ENCODE measurements at places on chromosomes 1 and 21.

DNA sequence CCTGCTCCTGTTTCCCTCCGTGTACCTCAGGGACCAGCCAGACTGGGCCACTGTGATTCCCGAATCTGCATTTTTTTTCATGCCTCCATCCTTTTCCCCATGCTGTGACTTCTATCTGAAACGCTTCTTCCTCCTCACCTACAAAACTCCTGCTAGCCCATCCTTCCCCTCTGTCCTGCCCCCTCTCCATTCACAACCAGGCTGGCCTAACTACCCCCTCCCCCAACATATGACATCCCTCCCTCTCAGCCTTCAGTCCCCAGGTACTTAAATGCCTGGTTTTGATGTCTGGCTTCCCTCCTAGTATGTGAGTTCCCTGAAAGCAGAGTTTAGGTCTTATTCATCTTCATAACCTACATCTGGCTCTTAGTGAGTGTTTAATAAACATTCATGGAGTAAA, 82.7 kb downstream of the TAS1R2 start:
- no peak for DNase-seq

DNA sequence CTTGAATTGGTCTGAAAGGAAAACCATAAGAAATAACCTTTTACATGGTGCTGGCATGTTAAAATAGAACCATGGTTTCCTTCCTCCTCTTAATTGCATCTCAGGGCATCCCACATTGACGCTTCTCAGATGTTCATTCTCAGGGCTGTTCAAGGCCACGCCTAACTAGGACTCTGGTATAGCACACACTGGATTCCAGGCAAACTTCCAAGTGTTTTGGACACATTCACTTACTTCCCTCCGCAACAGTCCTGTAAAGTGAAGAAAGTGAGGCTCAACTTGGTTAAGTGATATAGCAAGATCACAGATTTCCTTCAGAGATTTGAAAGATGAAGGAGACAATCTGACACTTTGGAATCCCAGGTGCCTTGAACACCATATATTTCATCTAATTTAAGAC, 244.8 kb downstream of the DUSP10 start:
- no peak for DNase-seq

DNA sequence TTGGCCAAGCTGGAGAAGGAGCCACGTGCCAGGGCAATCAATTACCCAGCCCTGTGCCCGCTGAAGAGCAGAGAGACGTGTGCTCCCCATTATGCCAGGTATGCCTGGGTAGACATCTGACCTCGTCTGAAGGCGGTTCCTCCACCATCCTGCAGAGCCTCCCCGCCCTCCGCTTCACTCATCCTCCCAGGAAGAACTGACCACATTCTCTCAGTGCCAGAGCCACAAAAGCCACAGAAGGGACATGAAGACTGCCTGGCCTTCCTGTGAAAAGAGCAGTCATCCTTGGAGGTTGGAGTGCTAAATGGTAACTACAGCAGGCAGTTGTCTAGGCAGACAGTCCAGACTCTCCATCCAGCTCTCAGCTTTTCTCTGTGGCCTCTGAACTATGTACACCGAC, 12.0 kb downstream of the SYT2 start:
- no peak for DNase-seq

DNA sequence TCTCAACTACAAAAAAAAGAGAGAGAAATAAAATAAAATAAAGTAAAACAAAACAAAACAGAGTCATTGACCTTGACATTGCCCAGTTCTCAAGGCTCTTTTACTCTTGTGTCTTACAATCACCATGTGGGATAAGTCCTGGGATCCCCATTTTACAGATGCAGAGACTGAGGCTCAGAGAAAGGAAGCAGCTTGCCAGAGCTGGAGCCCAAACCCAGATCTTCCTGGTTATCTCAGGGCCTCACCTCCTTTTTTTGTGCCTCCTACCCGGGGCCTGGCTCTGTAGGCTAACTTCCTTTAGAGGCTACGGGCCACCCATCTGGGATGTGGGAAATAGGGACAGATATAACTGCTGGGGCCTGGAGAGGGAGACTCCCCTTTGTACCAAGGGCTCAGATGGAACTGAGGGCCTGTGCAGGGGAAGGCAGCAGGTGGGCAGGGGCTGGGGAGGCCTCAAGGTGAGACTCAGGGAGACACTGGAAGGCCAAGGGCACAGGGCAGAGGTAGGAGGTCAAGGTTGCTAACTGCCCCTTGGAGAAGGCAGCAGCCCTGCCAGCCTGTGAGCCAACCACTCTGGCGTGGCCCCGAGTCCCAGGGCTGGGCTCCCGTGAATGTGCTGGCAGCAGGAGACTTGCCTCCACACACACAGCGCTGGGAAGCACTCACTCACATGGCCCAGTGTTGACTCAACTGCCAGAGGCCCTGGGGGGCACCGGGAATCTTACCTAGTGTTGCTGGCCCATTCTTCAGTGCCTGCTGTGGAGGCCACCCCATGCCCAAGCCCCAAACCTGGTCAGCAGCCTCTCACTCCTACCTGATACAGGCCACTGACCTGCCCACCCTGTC, 6.5 kb upstream of the ECE1 start:
- no peak for DNase-seq

DNA sequence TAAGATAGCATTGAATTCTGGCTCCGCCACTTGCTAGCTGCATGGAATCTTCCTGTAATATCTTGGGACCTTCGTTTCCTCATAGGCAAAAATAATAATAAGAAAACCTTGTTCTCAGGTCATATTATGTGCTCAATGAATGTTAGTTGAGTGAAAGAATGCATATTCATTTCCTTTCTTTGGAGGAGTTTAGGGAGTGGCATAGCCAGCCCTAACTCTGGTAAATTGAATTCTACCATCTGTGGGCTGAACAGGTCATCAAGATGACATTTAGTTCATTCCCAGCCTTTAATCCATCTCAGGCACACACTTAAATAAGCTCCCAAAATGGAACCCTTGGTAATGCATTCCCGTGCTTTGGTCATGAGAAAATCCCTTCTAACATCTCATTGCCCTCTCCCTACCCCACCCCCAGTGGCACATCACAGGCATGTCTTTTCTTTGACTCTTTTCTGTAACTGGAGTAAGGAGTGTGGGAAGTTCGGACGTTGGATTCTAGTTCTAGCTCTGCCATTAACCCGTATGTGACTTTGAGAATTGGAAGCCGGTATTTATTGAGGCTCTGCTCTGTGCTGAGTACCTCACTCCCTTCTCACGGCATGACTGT, 13.2 kb upstream of the MYOG start:
- no peak for DNase-seq

- peak; percentile 59 for DNase-seq
These were observed 53.1 kb downstream of the DOP1B start for GRCh38 chr21:36209626-36210171.

DNA sequence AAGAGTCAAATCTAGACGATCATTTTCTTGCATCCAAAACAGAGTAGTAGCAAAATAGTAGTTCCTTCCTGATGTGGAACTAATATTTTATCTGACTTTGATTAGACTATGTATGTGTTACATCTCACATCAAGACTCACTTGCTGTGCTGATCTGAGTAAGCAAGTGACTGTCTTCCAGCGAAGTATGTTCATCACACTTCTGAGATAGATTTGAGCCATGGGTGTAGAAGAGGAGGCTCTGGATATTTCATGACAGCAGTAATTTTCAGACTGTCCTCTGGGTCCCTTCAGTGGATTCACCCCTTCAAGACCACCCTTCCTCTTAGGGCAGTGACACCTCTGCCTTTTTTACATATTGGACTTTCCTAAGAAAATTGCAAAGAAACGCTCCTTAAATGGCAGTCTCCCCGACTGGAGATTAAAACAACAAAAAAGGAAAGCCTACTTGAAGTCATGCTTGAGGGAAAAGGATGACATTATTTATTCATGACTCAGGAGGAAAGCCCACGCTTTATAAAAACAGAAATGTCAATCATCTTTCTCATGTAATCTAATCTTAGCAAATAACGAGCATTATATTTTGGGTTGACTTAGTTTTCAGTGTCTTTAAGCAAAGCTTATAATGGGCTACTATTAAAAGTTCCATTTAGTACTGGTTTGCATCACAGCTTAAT, 22.8 kb downstream of the ATP1B1 start:
- no peak for DNase-seq

GRCh38 chr1:59332983-59333382, 36.1 kb downstream of the FGGY start:
- DNase-seq: no peak

DNA sequence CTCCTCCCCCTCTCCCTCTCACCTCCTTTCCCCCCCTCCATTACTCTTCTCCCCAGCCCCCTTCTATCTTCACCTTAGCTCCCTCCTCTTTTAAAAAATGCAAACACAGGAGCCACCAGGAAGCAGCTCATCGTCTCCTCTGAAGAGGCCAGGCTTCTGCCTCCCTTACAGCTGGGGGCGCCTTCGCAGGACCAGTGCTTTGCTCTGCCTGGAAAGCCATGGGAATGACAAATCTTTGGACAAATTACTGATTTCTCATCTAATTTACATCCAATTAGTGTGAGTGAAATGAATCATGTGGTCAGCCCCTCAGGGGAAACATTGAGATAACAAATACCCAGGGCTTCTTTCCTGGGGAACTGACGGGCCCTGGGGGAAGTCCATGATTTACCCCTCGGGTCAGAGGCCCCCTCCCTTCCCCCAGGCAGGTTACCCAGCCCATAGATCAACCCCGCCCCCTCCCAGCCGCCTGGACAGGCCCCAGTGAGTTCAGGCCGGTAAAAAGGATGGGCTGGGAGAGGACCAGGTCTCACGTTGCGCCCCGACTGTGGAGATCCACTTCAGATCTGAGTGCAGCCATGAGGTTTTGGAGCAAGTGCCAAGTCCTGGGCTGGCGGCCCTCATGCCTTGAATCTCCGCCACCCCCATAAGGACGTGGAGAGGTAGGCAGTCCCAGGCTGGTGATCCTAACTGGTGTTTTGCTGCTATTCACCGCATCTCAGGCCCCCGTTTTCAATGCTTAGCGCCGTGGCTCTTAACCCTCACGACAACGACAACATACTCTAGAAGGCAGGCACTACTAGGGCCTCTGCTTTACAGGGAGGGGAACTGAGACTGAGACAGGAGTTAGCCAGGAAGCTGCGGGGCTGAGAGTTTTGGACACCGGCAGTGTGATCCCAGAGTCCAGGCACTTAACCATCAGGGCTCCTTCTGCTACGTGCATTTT, 300.8 kb downstream of the RRAGC start:
- DNase-seq: no peak

DNA sequence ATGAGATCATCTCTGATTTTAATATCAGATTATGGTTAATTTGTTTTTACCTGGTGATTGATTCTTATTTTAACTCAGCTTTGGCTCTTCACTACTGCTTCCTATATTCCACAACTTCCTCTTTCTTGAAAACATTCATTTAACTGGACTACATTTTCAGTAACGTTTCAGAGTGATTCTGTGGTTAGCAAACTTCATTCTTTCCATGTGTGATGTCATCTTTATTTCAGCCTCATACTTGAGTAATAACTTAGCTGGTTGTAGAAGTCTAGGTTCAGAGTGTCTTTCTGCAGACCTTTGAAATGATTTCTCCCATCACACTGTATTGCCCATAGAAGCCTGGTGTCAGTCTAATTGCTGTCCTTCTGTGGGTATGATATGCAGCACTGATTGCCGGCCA, 36.0 kb upstream of the SLC35F3 start:
- no peak for DNase-seq

DNA sequence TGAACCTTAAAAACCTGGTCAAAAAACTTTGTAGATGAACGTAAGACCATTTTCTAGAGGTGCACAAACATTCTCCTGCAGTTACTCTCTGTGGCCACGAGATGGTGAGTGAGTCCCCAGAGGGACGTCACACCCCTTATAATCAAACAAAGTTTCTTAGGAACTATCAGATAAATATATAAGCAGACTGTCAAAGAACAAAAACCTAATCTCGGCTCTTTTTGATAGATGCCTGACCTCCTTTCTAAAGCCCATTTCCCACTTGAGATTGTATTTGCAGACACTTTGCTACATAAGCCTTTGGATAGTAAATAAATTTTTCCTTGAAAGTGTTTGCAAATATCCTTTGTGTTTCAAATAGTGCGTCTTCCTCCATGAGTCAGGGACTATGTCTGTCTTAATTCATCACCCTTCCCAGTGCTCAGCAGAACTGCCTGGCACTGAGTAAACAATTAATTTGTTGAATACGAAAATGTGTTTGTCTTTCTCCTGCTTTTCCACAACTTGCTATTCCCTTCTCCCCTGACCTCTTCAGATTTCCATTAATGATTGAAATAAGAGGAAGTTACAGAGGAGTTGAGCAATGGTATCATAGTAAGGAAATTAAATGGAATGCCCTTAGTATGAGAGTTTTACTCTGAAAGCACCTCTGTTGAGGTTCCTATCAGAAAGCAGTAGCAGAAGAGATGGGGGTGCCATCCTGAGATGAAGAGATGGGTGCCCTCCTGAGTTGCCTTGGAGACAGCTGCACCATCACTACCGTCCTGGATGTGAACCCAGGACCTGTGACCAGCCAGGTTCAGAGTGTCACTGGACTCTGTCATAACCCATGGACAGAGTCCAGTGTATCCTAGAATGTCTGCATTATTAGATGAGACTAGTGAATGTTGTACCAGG, 57.8 kb upstream of the RAVER2 start:
- DNase-seq: peak; percentile 74

GRCh38 chr21:36839735-36840134, 126.7 kb downstream of the HLCS start:
- DNase-seq: no peak

- no peak for DNase-seq
These were observed 170.7 kb downstream of the NEGR1 start for GRCh38 chr1:72111662-72112061.

GRCh38 chr1:232880354-232880753, 70.1 kb upstream of the NTPCR start:
- peak; percentile 15 for DNase-seq

GRCh38 chr1:6157528-6158174, 22.5 kb downstream of the CHD5 start:
- no peak for DNase-seq

GRCh38 chr1:165675794-165676193, 22.6 kb downstream of the ALDH9A1 start:
- no peak for DNase-seq

DNA sequence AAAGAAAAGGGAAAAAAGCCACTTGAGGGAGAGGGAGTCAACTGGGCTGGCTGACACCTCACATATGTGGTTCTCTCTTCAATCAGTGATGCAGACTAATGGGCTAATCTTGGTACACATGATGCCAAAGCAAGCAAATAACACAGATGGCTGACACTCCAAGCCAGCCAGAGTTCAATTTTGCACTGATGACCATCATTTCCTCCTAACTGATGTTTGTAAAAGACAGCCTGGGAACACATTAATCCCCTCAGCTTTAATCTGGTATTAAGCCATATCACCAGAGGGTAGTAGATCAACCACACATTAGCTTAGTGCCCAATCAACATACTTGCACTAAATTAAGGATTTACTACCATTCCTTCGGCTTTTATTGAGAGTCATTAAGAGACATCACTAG, 2.8 kb downstream of the VPS72 start:
- no peak for DNase-seq

All from NAMALWA (cell line).